Spleen (tissue), 13 donors: ENCODE measurements at places on chromosomes 4 and X. TPM values are rescaled to one million over a fixed set of nuclear protein-coding genes. Genes with fewer than 3 reads are reported as not detected.

Gene AFF1
- 119 TPM for total RNA-seq

Gene FMR1NB
- not detected for total RNA-seq

Gene NCAPG
- 6.6 TPM for total RNA-seq

Gene CXorf49
- total RNA-seq = not detected

Gene TMEM31
- total RNA-seq = not detected

Gene TRAM1L1
- total RNA-seq = not detected

Gene CCDC110
- 0.87 TPM for total RNA-seq

Gene SLC25A53
- 31.7 TPM for total RNA-seq

Gene CT45A5
- not detected for total RNA-seq

Gene CENPE
- 4.1 TPM for total RNA-seq

Gene NMU
- not detected for total RNA-seq

Gene GUCY1A1
- total RNA-seq = 44.9 TPM

Gene C4orf36
- total RNA-seq = 0.82 TPM
